ENCODE measurements at places on chromosomes 7 and 10.

DNA sequence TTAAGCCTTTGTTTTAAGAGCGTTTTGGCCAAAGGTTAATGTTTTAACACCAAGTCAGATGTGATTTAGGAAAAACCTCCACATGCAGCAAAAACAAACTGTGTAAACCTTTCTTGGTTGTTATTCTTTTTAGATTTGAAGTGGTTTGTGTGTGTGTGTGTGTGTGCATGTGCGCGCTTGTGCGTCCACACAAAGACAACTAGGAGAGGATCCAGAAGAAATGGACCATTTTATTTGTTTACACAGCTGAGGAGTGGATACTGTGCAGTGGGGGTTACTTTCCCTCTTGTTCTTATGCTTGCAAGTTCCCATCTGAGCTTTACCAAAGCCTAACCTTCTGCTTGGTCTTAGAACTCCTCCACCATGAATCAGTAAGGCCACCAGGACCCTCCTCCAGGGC, 20.0 kb downstream of the TCF7L2 start:
- DNase-seq, result peak; percentile 30

DNA sequence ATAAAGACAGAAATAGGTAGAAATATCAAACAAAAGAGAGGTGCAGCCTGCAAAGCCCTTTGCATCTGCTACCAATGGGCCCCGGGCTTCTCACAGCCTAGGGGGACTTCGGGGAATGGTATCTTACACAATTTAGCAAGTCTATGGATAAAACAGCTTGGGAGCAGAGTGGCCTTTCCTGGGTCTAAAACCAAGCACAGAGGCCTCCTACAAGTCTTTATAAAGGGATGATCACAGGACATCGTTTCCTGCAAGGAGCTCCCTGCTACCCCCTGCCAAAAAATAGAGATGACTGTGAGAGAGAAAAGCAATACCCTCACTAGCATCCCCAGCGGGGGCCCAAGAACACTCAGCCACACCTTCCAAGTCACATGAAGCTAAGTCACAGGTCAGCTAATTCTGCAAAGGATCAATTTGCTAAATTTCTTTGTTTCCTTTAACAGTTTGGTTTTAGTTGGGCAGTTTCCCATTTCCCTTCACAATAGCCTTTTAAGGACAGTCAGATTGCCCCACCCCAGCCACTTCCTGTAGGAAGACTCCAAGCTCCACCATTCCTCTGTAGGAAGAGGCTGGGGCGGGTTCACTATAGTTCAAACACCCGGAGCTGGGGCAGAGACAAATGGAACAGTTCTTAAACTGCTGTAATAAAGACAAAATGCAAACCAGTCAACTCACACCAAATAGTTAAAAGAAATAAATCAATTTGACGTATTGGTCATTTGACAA, 105.5 kb downstream of the SLIT1 start:
- DNase-seq, result no peak

- no peak for DNase-seq
Measured at GRCh38 chr10:95459446-95460045, 101.6 kb downstream of the SORBS1 start.

- DNase-seq, result no peak
Measured at GRCh38 chr7:78594156-78594555, 795.6 kb downstream of the PHTF2 start.

DNA sequence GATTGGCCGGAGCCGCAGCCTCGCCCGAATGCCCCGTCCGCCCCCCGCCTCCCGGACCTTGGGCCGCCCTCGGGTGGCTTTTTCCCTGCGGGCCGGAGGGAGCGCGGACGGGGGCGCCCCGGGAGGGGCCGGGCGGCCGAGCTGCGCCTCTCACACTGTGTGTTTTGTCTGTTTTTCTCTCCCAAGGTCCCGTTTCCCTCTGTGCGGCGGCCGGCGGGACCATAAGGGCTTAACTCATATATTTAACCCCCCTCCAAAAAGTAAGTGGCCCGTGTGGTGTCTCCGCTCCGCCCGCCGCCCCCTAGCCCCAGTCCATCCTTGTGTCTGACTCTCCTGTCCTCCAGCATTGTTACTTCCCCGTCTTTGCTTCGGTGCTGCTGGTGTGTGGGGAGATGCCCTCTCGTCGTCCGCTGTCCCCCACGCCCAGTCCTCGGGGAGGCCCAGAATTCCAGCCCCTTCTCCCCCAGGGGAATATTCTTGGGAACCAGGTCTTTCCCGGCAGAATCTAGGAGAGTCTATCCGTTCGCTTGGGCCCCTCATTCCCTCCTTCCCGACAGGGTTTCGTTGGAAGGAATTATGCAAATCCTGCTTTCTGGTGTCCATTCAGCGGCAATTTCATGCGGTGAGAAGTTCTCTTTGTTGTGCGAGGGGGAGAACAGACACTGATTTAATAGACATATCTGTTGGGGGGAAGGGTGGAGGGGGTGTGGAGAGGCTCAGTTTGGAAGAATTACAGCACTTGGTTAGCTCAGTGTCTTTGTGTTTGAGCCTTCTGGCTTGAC, 1.3 kb downstream of the LCOR start:
- DNase-seq, result peak; percentile 48

- no peak for DNase-seq
Measured at GRCh38 chr10:122665329-122665860, 34.3 kb downstream of the C10orf120 start.

GRCh38 chr10:9636216-9636615, 1381.5 kb upstream of the CELF2 start:
- no peak for DNase-seq
